ENCODE measurements at places on chromosomes 6 and 20.

GRCh38 chr6:40882323-40882997, 156.6 kb downstream of the UNC5CL start:
- DNase-seq: no peak

- DNase-seq: no peak
Observed at GRCh38 chr20:50926530-50926929, 4.7 kb downstream of the ADNP start.

- DNase-seq: no peak
Observed at GRCh38 chr6:6545616-6546317, 42.8 kb upstream of the LY86 start.

- no peak for DNase-seq
Observed at GRCh38 chr6:53095716-53096115, 30.5 kb downstream of the FBXO9 start.

GRCh38 chr20:55242853-55243252, 762.5 kb downstream of the CBLN4 start:
- no peak for DNase-seq

DNA sequence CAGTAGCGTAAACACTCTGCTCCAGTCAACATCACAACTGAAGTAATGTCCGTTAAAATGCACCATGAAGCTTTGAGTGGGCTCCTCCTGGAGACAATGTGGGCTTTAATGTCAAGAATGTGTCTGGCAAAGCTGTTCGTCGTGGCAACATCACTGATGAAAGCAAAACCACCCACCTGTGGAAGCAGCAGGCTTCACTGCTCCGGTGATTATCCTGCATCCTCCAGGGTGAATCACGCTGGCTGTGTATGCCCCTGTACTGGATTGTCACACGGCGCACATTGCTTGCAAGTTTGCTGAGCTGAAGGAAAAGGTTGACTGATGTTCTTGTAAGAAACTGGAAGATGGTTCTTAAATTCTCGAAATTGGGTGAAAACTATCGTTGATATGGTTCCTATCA, 128.5 kb downstream of the MOXD1 start:
- DNase-seq: no peak

- no peak for DNase-seq
Observed at GRCh38 chr6:154907291-154907690, 87.8 kb upstream of the TIAM2 start.

DNA sequence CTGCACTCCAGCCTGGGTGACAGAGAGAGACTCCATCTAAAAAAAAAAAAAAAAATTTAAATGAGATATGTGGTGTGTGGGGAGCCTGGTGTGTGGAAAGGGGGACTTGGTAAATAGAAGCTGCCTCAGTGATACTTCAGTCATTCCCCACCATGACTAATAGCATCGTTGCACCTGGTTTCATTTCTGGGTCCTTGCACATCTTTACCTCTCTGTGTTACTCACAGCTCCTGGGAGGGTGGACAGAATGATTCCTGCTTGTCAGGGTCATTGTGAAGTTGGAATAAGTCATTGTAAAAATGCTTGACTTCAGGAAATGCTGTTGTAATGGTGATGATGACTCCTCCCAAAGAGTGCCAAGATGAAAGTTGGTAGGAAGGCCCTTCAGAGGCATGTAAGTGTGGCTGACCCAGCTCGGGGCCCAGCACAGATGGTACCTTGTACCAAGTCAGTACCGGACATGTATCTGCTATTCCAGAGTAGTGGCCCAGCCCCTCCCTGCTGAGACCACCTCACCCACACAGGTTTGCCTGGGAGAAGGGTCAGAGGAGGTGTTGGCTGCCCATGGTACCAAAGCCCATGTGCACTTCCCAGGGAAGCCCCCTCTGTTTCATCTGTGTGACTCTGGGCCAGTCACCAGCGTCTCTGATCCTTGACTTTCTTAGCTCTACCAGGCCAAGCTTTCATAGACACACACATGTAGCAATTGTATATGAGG, 48.4 kb downstream of the PLAGL2 start:
- DNase-seq: no peak

- DNase-seq: no peak
Observed at GRCh38 chr6:105591053-105591452, 188.2 kb upstream of the PREP start.

DNA sequence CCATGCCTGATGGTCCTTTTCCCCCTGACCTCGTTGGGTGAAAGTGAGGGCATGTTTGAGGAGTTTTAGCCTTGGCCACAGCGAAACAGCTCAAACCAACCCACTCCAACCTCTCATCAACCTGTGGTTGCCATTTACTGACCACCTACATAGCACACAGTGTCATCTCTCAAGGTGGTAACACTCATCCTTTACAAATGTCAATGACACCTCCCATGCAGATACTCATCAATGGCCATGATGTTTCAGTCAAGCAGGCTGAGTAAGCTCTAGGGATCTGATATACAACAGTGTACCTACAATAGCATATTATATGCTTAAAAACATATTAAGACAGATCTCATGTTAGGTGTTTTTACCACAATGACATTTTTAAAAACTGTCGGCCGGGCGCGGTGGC, 9.3 kb downstream of the RRAGD start:
- no peak for DNase-seq

- DNase-seq: no peak
Observed at GRCh38 chr6:11397622-11398450, 139.7 kb upstream of the TMEM170B start.

- DNase-seq: no peak
Observed at GRCh38 chr6:33875696-33876095, 71.9 kb upstream of the MLN start.

GRCh38 chr6:31862344-31863235, at the start of gene NEU1:
NEU1 (minus strand) TSS chr6:31862821; CDS start chr6:31862776, 45 bp downstream.
- peak; percentile 98 for DNase-seq

- DNase-seq: no peak
Observed at GRCh38 chr20:36936341-36936740, 15.2 kb downstream of the SAMHD1 start.

GRCh38 chr6:30263734-30264133, 50.5 kb upstream of the TRIM26 start:
- DNase-seq: no peak

DNA sequence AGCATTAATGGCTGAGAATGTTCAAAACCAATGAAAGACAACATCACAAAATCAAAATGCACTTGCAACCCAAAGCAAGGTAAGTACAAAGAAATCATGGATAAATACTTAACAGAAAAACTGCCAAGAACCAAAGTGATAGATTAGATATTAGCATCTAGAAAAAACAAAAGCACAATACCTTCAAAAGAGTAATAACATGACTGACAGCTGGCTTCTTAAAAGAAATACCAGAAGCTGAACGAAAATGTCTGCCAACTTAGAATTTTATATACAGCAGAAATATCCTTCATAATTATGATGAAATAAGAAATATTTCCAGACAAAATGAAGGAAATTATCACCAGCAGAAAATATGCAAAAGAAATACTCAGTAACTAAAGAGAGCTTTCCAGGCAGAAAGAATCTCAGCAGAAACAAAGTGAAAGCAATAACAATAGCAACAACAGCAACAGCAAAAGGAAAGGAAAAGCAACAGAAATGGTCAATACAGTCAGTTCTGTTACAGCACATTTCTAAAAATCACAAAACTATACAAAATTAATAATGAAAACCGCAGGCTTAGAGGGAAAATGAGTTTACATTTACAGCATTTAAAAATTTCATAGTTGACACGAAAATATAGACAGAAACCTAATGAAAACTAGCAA, 121.5 kb upstream of the MAN1A1 start:
- no peak for DNase-seq

GRCh38 chr6:131348572-131348971, 213.3 kb downstream of the AKAP7 start:
- no peak for DNase-seq

DNA sequence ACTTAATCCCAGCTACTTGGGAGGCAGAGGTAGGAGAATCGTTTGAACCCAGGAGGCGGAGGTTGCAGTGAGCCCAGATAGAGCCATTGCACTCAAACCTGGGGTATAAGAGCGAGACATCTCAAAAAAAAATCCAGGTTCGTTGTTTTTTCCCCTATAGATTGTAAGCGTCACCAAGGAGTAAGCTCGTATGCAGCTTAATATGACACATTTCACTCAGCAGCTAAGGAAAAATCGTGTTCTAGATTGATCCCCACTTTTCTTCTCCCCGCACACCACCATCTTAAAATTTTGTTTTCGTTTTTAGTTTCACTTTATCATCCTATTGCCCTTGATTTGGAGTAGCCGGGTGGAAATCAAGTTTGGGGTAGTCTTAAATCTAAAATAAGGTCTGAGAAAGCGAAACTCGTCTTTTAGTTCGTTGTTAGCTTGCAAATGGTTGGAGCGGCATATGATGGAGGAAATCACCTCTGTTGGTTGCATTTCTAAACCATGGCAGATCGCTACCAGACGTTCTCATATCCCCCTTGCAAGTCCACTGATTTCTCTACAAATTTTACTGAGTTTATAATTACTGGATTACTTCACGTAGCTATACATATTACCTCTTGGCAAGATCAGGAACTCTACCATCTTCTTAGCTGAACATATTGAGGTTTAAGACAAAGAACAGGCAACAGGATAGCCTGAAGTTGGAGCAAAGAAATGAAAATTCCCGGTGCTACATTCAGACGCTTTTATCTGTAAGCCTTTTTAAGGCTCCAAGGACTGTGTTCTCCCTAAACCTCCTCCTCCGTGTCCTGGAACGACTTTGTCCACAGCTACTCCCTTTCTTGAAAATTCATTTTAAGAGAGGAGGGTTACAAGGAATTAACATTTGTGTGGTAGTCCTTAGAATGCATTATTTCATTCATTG, 91.1 kb upstream of the BTN3A2 start:
- DNase-seq: no peak

DNA sequence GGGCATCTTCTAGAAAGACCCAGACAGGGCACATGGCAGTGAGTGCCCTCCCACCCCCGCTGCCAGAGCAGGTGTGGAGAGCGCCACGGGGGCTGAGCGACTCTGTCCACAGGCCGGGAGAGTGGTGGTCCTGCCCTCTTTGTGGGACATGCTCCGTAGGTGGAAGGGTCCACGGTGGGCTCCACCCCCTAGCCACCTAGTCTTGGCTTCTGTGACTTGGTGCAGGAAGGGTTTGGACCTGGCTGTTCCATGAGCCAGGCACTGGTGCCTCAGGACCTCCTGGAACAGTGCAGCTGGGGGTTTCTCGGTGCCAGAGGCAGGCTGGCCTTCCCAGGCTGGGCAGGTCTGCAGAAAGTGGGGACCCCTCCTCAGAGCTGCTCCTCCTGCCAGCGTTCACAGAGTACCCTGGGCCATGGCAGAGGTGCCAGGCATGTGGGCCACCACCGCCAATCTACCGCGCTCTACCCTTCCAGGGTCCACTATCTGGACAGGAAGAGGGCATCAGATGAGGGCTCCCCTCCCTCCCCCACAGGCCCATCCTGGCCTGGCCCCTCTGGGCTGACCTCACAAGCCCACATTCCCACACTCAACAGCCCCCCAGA, 23.0 kb downstream of the SLCO4A1 start:
- DNase-seq: no peak

DNA sequence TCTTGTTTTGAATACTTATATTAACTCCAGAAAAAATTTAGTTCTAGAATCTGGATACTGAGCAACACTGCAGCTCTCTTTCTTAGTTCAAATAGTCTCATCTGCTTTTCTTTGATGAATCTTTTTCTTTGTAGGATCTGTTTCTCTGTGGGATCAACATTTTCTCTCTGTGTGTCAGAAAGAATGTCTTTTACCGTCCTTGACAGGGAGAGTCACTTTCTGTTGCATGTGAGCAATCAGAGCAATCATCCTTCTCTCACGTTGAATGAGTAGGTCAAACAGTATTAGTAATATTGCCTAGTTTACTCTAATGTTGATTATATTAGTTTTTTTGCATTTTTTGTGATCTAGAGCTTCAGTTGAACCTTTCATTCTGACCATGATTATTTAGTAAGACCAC, 130.9 kb downstream of the TRMT11 start:
- DNase-seq: no peak

Data from effector CD8-positive, alpha-beta T cell (primary cell).